ENCODE measurements at places on chromosomes 2 and 18.

GRCh38 chr2:20067992-20068584, 16.7 kb upstream of the LAPTM4A start:
- ATAC-seq: no peak
- no peaks in the 10 kb centered on the region for H3K36me3 ChIP-seq
- peaks cover 4% of the 10 kb centered on the region for H3K4me1 ChIP-seq
- no peak overlapping the region for H3K4me3 ChIP-seq

GRCh38 chr2:201021914-201022313, 49.6 kb downstream of the HYCC2 start:
- H3K36me3 ChIP-seq: peaks cover 38% of the 10 kb centered on the region
- no peak overlapping the region for H3K4me3 ChIP-seq
- no peak overlapping the region for H3K27ac ChIP-seq
- H3K27me3 ChIP-seq: no peaks in the 10 kb centered on the region
- ATAC-seq: no peak

DNA sequence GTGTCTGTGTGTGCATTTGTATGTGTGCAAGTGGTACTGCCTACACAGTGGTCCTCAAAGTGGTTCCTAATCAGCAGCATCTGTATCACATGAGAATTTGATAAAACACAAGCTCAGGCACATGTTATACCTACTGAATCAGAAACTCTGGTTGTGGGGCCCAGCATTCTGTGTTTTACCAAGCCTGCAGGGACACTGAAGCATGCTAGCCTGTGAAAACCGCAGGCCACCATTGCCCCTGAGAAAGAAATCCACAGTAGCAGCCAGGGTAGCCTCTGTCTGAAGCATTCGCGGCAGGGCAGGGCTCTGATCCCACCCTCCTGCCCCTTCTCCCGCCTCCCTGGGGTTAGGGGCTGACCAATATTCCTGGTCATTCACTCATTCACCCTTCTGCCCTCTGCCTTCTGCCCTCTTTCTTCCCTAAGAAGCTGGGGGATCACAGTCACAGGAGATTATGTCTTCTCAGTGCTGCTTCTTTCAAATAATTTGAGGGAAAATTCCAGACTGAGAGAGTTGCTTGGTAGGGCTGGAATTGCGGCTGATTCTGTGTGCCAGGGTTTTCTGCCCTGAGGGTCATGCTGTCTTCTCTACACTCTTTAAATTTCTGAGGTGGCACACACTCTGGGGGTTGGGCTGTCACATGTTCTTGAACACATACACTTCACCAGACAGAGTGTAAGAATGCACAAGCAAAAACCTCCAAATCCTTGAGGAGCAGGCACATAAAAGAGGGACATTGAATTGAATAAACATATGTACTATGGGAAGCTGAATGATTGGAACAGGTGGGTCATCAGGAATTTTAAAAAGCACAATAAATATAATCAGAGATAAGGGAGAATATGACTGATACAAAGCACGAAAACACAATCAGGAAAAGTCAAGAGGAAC, 126.6 kb upstream of the SEC11C start:
- H3K27me3 ChIP-seq: no peaks in the 10 kb centered on the region
- H3K4me3 ChIP-seq: no peak overlapping the region
- H3K27ac ChIP-seq: no peak overlapping the region
- H3K36me3 ChIP-seq: peaks cover 9% of the 10 kb centered on the region
- no peak for ATAC-seq

- ATAC-seq: peak; percentile 47
- no peak overlapping the region for H3K4me3 ChIP-seq
- no peaks in the 10 kb centered on the region for H3K36me3 ChIP-seq
- peak overlapping the region; percentile 85 for H3K27ac ChIP-seq
Measured at GRCh38 chr2:136378712-136379595, 261.0 kb upstream of the CXCR4 start.

- no peaks in the 10 kb centered on the region for H3K4me1 ChIP-seq
- peaks cover 9% of the 10 kb centered on the region for H3K27me3 ChIP-seq
- H3K27ac ChIP-seq: no peak within 1 kb of the TSS
- no peaks in the 10 kb centered on the region for H3K36me3 ChIP-seq
- H3K4me3 ChIP-seq: no peak within 1 kb of the TSS
Measured at GRCh38 chr2:158795195-158795924, at the start of gene DAPL1. TSS of gene DAPL1 (plus strand) at chr2:158795317. CDS start at chr2:158795373, 56 bp downstream.

DNA sequence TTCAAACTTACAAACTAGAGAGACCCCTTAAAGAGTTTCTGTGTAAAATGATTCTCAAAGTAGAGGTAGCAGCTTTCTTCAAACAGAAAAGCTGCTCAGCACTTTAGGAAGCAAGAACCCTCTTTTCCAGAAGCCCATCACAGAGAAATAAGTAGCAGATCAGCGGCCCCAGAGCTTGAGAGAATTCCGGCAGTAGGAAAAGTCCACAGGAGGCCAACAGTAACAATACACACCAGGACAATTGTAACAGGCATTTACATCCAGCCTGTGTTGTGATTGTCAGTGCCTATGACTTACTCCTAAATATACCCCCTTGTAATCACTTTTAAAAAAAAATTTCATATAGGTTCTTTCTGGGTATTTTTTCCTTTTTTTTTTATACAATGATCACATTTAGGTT, 161.4 kb upstream of the ACVR2A start:
- H3K36me3 ChIP-seq: no peaks in the 10 kb centered on the region
- no peak overlapping the region for H3K27ac ChIP-seq
- no peaks in the 10 kb centered on the region for H3K4me1 ChIP-seq
- H3K27me3 ChIP-seq: no peaks in the 10 kb centered on the region

GRCh38 chr18:33585431-33585775, 7.4 kb downstream of the ASXL3 start:
- H3K27me3 ChIP-seq: no peaks in the 10 kb centered on the region
- H3K4me1 ChIP-seq: no peaks in the 10 kb centered on the region
- ATAC-seq: no peak

DNA sequence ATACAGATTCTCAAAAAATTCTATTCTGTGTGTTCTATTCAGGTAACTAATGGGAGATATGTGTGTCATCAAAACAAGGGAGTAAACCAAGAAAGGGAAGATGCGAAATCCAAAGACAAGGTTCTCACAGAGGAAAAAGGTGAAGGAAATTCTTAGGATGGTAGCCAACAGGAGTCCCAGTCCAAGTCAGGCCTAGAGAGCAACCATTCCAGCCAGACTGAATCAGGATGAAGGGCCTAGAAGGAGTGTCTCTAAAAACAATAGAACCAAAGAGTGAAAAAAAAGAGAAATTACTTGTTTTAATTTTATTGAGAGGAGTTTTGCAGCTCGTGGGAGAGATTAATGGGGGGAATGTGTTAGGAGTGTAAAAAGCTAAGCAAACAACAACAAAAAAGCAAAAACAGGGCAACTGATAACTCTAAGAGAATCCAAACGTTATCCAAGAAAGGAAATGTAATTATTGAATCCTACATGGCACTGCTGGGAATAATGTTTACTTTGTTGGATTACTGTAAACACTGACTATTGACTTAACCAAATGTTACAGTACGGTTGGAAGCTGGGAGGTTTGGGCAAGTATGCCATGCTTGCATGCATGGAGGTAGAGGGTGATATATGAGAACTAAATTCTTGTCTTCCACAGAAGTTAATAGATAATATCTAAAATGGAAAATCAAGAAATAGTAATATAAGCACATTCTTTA, 12.3 kb downstream of the MAP3K20 start:
- peaks cover 17% of the 10 kb centered on the region for H3K36me3 ChIP-seq
- H3K27me3 ChIP-seq: no peaks in the 10 kb centered on the region
- H3K27ac ChIP-seq: no peak overlapping the region
- no peaks in the 10 kb centered on the region for H3K4me1 ChIP-seq
- no peak for ATAC-seq
- no peak overlapping the region for H3K4me3 ChIP-seq

GRCh38 chr2:72003124-72003523, 144.5 kb downstream of the CYP26B1 start:
- H3K27me3 ChIP-seq: peaks cover 19% of the 10 kb centered on the region
- ATAC-seq: no peak
- H3K4me3 ChIP-seq: no peak overlapping the region
- no peak overlapping the region for H3K27ac ChIP-seq
- no peaks in the 10 kb centered on the region for H3K36me3 ChIP-seq

DNA sequence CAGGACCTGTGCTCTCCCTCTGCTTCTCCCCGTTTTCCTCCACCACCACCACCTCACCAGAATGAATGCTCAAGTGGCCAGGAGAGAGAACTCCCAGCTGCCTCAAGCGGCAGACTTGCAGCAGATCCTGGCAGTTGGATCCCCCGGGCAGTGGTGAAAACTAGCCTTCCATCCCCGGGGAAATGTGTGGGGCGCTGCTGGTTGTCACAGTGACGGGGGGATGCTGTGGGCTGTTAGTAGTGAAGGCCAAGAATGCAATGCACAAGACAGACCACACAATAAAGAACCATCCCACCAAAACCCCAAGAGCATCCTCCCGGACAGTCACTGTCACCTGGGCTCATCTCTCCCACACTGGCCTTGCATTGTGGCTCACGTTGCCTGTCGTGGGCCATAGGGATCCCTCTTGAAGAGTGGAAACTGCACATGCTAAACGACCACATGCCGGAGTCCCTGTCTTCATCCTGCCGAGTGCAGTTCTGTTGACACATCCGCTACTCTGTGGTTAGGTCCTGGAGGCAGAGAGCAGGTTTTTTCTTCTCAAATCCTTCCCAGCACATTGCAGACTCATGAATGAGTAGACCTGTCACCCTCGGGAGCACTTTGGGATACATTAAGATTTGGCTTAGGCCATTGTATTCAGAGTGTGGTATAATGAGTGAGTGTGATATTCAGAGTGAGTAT, 13.5 kb downstream of the SPATA3 start:
- no peak overlapping the region for H3K27ac ChIP-seq
- no peak overlapping the region for H3K4me3 ChIP-seq
- peaks cover 20% of the 10 kb centered on the region for H3K27me3 ChIP-seq
- H3K36me3 ChIP-seq: peaks cover 8% of the 10 kb centered on the region
- ATAC-seq: no peak

DNA sequence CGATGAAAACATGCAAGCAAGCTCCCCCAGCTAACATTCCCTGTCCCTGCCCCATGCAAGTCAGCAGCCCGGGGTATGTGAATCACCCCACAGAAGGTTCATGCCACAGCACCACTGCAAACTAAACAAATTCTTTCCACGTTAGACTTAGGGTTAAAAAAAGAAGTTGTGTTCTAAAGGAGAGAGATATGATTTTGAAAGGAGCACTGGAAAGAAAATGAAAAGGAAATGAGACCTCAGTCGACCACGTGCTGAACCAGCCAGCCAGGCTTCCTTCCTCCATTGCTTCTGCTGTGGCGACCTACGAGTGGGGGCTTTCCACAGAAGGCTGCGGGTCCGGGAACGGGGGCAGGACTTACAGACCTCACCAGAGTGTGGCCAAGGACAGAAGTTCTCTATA, 52.0 kb downstream of the ARL4C start:
- H3K27ac ChIP-seq: peak overlapping the region; percentile 97
- peaks cover 67% of the 10 kb centered on the region for H3K4me1 ChIP-seq
- no peaks in the 10 kb centered on the region for H3K27me3 ChIP-seq
- H3K4me3 ChIP-seq: peak overlapping the region; percentile 37
- H3K36me3 ChIP-seq: peaks cover 6% of the 10 kb centered on the region
- ATAC-seq: peak; percentile 70

GRCh38 chr18:73487966-73488365, 620.2 kb upstream of the NETO1 start:
- H3K27ac ChIP-seq: no peak overlapping the region
- no peak overlapping the region for H3K4me3 ChIP-seq
- no peak for ATAC-seq
- no peaks in the 10 kb centered on the region for H3K4me1 ChIP-seq
- H3K27me3 ChIP-seq: no peaks in the 10 kb centered on the region
- H3K36me3 ChIP-seq: no peaks in the 10 kb centered on the region

GRCh38 chr2:211690736-211691135, 847.9 kb downstream of the ERBB4 start:
- no peaks in the 10 kb centered on the region for H3K27me3 ChIP-seq
- no peak overlapping the region for H3K4me3 ChIP-seq
- no peak for ATAC-seq
- no peaks in the 10 kb centered on the region for H3K4me1 ChIP-seq
- H3K36me3 ChIP-seq: no peaks in the 10 kb centered on the region

DNA sequence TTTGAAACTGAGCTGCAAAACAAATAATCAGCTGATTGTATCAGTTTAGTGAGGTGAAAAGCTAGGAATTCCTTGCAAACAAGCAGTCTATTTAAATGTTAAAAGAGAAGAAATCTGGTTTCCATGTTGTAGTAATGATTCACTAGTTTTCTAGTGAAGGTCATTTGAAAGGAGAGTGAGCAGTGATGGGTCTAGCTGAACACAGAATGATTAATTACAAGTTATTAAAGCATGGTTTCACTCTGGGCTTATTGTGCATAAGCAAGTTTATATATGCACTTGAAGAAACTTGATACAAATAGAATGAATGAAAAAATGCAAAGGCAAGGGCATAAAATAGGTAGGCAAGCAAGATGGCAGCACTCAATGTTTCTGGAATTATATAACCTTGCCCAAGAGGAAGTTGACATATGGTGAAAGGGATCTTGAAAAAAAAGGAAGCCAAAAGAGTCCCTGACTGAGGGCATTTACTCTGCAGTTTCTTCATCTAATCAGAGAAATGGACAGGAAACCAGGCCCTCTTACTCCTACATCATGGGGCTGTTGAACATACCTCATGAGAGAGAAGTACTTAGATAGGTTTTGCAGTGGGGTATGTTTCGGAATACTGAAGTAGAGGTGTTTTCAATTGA, 53.2 kb downstream of the PLCL1 start:
- H3K27me3 ChIP-seq: peaks cover 12% of the 10 kb centered on the region
- ATAC-seq: no peak
- H3K27ac ChIP-seq: no peak overlapping the region
- no peaks in the 10 kb centered on the region for H3K36me3 ChIP-seq
- peaks cover 6% of the 10 kb centered on the region for H3K4me1 ChIP-seq

GRCh38 chr2:108407864-108408729, 30.3 kb downstream of the SULT1C4 start:
- H3K27me3 ChIP-seq: peaks cover 21% of the 10 kb centered on the region
- no peak overlapping the region for H3K4me3 ChIP-seq
- no peaks in the 10 kb centered on the region for H3K4me1 ChIP-seq

DNA sequence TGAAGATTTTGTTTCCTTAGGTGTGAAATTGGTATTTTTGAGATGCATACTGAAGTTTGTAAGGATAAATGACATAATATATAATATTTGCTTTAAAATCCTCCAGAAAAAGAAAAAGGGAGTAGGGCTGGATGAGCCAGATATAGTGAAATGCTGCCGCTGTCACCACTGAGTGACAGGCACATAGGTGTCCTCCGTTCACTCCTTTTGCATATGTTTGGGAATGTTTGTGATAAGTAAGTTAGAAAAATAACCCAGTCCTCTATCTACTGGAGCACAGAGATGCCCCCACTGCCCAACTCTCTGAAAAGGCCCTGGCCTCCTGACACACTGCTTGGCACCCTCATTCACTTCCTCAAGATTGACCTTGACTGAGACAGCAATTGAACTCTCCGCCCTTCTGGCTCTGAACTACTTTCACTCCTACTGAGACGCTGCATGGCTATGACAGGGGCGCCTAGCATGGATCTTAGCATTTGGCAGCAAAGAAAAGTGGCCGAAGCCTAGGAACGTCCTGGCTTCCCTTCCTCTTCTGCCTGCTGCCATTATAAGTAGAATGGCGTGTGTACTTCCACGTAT, 10.1 kb downstream of the ID2 start:
- no peak overlapping the region for H3K27ac ChIP-seq
- no peaks in the 10 kb centered on the region for H3K4me1 ChIP-seq
- H3K36me3 ChIP-seq: no peaks in the 10 kb centered on the region
- ATAC-seq: no peak

- H3K27ac ChIP-seq: no peak overlapping the region
- no peak overlapping the region for H3K4me3 ChIP-seq
- no peaks in the 10 kb centered on the region for H3K36me3 ChIP-seq
- no peak for ATAC-seq
- no peaks in the 10 kb centered on the region for H3K4me1 ChIP-seq
- H3K27me3 ChIP-seq: no peaks in the 10 kb centered on the region
Measured at GRCh38 chr2:5782103-5782502, 89.9 kb downstream of the SOX11 start.

Measured in stimulated activated memory B cell treated with anti-CD40 and anti-IgM and Interleukin-4, amounts not matched to agents 10 μg/mL and 1 μg/mL and 100 μg/mL, for 72 hours (primary cell).